Hepatocyte (in vitro differentiated cells): ENCODE measurements at places on chromosomes 5 and 9.

DNA sequence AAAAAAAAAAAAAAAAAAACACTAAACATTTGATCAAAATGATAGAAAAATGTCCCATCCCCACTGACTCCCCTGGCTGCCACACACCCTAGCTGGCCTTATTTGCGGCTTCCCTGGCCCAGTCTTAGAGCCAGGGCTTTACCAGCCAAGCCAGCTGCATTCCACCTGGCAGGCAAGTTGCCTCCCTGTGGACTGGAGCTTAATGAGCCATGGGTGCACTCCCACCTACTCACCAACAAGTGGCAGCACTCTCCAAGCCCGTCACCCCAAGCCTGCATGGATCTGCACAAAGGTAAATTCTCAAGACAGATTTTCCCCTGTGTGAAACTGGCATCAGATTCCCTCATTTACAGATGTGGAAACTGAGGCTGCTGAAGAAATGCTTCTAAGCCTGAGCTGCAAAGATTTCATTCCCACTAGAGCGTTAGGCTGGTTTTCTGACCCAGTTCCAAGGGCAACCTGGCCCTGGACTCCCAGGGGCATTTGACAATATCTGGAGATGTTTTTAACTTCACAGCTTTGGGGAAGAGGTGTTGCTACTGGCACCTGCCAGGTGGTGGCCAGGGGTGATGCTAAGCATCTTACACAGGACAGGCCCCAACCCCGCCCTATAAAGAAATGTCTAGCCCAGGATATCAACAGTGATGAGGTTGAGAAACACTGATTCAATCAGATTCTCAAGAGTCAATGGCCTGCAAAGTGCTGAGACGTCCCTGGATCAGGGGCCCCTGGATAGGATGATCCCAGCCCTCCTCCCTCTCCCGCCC is 21.9 kb upstream of the VDAC1 start:
- DNase-seq = peak; percentile 83

DNA sequence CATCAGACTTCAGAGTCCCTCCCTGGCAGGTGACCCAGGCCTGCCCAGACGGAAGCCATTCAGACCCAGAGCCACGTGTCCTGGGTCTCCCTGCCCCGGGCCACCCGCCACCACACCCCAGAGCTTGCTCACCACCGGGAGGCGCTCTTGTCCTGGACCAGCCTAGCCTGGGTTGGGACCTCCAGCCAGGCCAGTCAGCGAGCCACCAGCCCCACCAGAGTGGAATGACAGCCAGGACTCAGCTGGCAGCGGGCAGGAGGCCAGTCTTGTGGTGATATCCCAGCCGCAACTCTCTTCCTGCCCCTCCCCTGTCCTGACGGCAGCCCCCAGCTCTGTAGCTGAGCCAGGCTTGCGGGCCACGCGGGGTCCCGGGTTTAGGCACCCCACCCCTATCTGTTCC is 1.7 kb upstream of the PTGDS start:
- DNase-seq = no peak

GRCh38 chr9:128473104-128473503 is 17.3 kb downstream of the ODF2 start:
- no peak for DNase-seq

GRCh38 chr9:120396418-120396817 is 183.5 kb downstream of the CDK5RAP2 start:
- DNase-seq = no peak

DNA sequence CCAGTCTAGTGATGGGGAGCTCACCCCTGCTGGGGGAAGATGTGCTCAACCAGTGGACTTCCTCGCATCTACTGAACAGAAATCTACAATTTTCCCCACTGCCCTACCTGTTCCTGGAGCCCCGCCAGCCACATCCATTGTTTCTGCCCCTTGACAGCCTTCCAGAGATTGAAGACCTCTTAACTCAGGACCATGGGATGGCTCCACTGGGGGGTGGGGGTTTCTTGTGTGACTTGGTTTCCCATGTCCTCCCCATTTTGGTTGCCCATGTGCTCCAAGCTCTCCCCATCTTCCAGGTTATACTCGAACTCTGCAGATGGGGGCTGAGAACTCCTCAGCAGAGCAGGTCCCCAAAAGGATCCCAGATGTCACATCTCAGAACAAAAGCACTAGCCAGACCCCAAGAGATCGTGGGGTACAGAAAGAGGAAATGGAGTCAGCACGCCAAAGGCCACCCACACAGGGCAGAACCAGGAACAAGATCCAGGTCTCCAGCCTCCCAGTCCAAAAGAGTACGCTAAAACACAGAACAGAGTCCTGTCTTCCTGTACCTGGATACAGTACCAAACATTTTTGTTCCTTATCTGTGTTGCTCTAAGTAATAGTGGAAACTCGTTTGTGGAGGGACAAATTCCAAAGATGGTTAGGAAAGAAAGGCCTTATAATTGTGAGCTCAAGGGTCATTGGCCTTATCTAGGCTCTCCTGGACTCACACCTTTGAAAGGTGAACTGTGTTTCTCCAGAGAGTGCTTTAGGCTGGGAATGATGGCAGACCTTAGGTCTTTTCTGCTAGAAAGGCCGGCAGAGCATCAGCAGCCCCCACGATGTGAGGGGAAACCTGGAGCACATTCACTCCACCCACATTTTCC is 15.8 kb downstream of the CORO2A start:
- peak; percentile 38 for DNase-seq

- no peak for DNase-seq
Measured at GRCh38 chr5:25975885-25976284, 1062.5 kb downstream of the CDH9 start.

DNA sequence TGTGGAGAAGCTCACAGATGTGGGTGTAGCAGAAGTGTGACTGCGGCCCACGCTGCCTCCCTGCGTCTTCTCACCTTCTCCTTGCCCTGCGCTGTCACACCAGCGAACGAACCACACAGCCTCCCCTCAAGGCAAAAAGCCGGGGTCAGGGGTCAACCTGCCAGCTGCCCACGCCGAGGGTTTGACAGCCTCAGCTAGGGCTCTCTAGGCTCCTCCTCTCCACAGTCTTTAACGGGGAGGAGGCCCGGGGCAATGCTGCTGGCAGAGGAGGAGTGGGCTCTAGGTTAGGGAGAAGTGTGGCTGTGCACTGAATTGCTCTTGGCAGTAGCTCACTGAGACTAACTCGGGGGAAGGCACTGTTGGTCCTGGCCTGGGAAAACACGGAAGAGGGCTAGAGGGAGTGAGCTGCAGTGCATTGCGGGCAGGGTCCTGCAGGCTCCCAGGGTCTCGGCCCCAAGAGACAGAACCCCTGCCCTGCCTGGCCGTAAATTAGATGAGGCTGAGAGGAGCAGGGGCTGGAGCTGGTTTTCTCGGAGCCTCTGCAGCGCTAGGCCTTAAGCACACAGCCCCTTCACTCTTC is 4.2 kb upstream of the TRIM52 start:
- DNase-seq = no peak

DNA sequence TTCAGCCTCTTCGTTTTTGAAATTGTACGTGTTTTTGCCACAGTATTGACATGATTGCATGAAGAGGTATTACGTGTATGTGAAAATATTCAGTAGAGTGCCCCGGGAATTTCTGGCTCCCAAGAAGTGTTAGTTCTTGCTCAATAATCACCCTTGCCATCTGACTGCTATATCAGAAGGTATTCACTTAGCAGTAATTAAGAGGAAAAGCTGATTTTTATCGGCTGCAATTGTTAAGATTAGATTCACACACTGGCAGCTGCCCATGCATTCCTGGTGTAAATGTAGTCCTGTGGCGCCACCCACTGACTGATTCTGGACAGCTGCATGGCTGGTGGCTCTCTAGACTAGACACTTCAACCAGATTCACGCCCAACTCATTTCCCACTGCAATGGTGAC is 440.1 kb upstream of the ADAMTS16 start:
- peak; percentile 78 for DNase-seq

DNA sequence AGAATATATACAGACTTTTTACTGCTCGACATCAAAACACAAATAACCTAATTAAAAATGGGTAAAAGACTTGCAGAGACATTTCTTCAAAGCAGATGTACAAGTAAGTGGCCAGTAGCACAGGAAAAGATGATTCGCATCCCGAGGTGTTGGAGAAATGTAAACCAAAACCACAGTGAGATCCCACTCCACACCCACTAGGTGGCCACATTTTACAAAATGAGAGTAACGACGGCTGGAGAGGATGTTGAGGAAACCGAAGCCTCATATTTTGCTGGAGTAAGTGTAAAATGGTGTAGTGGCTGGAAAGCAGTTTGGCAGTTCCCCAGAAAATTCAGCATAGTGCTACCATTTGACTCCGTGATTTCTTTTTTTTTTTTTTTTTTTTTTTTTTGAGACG is 21.3 kb upstream of the GBGT1 start:
- peak; percentile 83 for DNase-seq

GRCh38 chr9:129493002-129493705 is 127.7 kb downstream of the C9orf50 start:
- DNase-seq = no peak

DNA sequence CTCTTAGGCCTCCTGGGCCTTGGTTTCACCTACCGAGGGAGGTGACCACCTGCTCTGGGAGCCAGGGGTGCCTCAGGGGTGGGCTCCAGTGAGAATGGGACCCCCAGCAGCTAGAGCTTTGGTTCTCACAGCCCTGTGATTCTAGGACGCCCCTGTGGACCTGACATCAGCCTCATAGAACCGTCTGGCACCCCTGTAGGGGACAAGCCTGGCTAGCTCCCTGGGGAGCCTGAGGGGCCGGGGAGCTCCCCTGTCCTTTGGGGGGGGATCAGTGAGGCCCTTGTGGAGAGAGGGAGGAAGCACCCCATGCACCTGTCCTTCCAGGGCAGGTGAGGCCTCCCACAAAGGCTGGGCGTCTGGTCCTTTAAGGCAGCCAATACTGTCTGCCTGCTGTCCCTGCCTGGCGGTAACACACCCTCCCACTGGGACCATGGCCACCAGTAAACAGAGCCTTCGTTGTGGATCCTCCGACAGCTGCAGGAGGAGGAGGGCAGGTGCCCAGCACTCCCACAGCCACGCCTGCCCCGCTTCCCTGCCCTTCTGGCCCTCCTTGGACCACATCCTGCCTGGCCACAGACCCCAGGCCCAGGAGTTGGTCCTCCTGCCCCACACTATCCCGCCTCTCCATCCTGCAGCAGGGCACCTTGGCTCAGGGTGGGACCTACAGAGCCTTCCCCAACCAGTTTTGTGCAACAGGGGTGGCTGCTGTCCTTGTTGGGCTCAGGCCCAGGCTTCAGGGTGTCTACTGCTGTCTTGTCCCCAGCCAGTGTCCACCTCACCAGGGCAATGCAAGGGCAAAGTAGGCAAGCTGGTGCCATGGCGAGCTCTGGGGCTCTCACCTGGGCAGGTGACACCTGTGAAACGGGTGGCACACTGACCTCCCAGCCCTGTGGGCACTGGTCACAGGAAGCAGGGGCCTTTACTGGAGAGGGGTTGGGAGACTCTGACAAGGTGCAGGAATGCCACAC is 3.0 kb upstream of the TUBB4B start:
- no peak for DNase-seq

DNA sequence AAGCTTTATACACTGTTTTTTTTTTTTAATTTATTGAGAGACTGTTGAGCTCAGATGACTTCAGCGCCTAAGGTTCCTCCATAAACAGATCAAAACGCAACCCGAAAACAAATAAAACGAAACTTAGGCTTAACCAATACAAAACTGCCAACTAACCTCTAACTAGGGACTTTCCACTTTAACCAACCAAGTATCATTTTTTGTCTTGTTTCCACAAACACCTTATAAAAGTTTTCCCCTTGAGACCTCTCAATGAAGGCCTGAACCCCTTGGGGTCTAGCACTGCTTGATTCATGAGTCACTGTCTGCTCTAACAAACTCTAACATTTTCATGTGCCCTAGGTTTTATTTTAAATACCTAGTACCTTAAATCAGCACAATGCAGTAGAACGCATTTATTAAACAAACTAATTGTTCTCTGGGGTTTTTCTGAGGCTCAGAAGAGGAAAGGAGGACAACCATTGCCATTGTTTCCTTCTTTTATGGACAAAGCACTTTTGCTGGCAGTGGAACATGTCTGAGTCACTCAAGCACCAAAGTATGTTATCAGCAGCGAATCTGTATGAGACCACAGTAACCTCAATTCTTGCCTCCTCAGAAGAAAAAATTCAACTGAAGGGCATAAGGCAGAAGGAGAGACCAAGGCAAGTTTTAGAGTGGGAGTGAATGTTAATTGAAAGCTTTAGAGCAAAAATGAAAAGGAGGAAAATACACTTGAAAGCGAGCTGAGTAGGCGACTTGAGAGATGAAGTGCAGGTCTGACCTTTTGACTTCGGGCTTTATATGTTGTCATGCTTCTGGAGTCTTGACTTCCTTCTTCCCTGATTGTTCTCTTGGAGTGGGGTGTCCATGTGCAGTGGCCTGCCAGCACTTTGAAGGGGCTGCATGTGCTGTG is 97.7 kb upstream of the HCN1 start:
- DNase-seq = no peak

DNA sequence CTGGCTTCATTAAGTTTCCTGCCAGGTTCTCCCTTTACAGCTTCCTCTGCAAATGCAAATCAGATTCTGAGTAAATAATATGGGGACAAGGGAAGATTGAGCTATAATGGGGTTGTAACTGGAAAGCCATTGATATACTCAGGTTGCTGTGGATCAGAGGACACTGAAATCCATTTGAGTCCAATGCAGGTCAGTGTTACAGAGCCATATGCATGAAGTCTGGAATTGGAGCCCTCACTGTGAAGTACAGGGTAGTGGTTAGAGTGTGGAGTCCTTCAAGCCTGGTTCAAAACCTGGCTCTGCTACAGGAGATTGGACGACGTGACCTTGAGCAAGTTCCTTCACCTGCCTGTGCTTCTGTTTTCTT is 48.7 kb downstream of the TIMD4 start:
- DNase-seq = no peak

- no peak for DNase-seq
Measured at GRCh38 chr5:37859805-37860204, 20.0 kb upstream of the GDNF start.

- no peak for DNase-seq
Measured at GRCh38 chr5:54639621-54640020, 122.1 kb downstream of the SNX18 start.

GRCh38 chr5:170634256-170634990 is 130.6 kb downstream of the KCNIP1 start:
- no peak for DNase-seq

DNA sequence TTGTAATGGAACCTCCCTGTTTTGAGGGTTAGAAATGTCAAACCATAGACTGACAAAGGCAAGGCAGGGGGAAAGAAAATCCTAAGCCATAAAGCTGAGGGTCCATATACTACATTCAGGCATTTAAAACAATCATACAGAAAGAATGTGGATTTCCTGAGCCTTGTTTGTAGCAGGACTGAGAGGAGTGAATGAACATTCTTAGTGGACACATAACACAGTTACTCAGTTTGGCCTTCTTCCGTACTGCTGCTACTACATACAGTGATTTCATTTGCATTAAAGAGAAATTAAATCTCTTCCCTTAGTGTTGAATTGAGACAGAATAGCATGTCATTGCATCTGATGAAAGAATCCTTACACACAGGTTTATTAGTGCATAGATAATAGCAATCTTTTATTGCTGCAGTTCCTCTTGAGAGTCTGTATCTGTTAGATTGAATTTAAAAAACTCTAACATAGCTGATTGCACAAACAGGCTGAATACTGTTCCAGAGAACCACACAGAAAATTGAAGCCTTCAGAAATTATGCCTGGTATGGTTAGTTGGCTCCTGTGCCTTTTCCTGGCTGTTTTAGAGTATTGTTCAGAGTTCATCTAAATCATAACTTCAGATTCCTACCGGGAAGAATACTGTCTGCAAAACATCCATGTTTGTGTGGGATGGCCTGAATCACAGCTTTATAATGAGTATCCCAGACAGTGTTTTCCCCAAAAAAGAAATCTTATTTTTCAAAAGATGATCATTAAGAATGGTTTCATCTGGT is 2.0 kb upstream of the MTX3 start:
- no peak for DNase-seq

- no peak for DNase-seq
Measured at GRCh38 chr9:102106439-102106838, 368.0 kb upstream of the GRIN3A start.
